ENCODE measurements at places on chromosomes 5 and 9.

GRCh38 chr9:81465468-81466011 lies 223.8 kb downstream of the TLE1 start:
- no peak for DNase-seq

GRCh38 chr5:125412561-125413495 lies 666.4 kb upstream of the ZNF608 start:
- DNase-seq: no peak

GRCh38 chr5:6634306-6634705 lies 1.1 kb downstream of the SRD5A1 start:
- DNase-seq: no peak

DNA sequence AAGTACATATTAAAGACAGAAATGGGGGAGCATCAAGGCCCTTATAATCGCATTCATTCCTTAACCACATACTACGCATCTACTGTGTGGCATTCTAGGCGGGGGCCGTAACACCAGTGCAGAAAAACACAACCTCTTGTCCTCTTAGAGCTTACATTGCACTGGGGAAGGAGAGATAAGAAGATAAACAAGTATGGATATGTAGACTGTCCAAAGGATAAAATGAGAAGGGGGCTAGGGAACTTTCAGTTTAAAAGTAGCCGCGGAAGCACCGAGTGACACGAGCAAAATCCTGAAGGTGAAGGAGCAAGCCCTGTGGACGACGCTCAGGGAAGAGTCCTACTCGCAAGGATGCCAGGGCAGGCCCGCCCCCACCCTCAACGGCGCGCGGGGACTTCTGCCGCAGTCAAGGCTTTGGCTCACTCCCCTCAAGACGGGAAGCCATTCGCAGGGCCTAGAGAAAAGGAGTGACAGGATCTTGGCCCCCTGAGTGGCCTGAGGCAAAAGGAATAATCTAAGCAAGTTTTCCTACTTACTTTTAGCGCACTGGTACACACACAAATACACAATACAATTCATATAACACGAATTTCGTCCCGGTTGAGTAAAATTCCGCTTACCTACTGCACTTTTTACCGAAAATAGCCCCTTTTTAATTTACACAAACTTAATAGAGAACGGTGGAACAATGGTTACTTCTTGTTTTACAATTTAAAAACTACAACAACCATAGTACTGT lies 1.3 kb upstream of the NIPBL start:
- DNase-seq: peak; percentile 67

- DNase-seq: no peak
Observed at GRCh38 chr9:129080298-129080600, 662 bp upstream of the DOLPP1 start.

GRCh38 chr9:87564791-87565241 lies 67.1 kb downstream of the DAPK1 start:
- no peak for DNase-seq
